ENCODE measurements at places on chromosomes 13 and 19.
A peak's percentile ranks its signal among the peaks of the same experiment; 100 is the strongest.

- no peak for DNase-seq
Measured at GRCh38 chr19:54207983-54208783, 7.5 kb downstream of the RPS9 start.

GRCh38 chr13:37923236-37923635 is 53.7 kb upstream of the TRPC4 start:
- DNase-seq = no peak

GRCh38 chr13:69556540-69557196 is 551.0 kb upstream of the ATXN8OS start:
- DNase-seq = no peak

DNA sequence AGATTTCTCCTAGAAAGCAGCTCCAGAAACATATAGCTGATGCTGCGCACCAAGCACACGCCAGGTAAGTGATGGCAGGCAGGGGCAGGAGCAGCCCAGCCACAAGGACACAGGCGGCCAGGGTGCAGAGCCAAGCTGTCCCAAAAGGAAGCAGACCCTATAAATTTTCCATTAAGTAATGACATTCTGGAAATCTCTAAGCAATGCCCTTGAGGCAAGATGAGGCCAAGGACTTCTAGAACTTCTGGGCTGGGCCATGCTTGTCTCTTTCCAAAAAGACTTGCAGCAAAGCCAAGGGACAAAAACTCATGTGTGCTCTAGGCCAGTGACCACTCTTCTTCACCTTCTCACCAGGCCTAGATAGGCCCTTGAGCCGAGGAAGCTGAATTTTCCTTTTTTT is 42.2 kb upstream of the EPHX3 start:
- no peak for DNase-seq

- no peak for DNase-seq
Measured at GRCh38 chr13:52067237-52067636, 42.7 kb downstream of the UTP14C start.

DNA sequence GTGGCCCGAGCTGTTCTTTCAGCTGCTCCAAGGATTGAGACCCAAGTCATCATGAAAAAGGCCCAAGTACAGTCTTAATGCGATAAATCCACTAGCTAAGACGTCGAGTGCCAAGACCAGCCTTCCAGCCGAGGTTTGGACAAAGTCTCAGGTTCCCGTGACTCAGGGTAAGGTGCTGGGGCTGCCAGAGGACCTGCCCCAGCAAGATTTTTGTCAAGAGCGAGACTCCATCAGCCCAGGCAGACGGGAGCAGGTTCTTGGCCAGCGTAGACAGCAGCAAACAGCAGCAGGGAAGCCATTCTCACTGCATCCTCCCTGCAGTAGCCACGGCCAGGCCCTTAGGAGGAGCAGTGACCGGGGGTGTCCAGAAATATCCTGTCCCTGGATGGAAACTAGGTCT is 3.4 kb downstream of the FEM1A start:
- no peak for DNase-seq

- DNase-seq = no peak
Measured at GRCh38 chr19:52949422-52949821, 13.3 kb downstream of the ZNF816 start.

DNA sequence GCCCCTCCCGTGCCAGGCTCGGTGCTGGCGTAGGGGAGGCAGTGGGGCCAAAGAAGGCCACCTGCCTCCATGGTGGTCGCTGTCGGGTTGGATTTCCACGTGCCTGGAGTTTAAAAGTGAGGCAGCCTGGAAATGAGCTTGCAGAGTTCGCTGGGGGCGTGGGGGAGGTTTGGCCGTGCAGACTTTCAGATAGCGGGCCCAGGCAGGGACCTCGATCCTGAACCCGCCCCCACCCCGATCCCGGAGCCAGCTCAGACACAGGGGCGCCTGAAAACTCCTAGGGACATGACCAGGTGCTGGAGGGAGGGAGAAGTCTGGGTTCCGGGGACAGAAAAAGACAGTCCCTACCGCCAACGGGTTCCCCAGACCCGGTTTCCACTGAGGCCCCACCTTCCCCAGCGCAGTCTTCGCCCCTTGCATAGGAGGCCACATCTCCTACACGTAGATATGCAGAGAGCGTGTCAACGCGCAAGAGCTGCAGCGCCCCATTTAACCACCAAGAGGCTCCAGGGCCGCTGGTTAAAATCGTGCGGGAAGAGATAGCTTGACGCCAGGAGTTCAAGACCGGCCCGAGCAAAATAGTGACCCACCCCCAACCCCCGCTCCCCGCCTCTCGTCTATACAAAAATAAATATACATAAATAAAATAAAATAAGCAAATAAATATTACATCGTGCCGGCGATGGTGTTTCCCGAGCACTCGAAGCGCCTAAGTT is 8.5 kb downstream of the CCDC8 start:
- no peak for DNase-seq

- no peak for DNase-seq
Measured at GRCh38 chr13:32381539-32381938, 46.4 kb downstream of the N4BP2L1 start.

- no peak for DNase-seq
Measured at GRCh38 chr19:23800271-23800670, 41.6 kb upstream of the ZNF681 start.

GRCh38 chr13:20525144-20525600 is 485 bp downstream of the CRYL1 start:
- DNase-seq = peak; percentile 2

- no peak for DNase-seq
Measured at GRCh38 chr19:4891066-4891465, 11.6 kb downstream of the ARRDC5 start.

DNA sequence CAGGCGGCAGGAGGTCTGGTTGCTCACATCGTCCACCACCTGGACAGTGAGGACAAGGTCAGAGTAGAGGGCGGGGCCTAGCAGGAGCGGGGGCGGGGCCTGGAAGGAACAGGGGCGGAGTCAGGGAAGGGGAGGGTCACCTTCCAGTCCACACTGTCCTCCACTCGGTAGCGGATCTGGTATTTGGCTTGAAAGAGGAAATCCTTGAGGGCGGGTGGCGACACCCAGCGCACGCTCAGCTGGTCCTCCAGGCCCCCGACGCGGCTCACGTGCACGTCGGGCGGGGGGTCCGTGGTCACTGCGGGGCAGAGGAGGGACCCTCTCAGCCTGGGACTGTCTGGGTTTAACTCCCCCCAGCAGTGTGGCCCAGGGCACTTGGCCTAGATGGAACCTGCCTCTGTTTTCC is 8.2 kb downstream of the REX1BD start:
- DNase-seq = no peak

GRCh38 chr19:41688098-41688497 is at the start of gene CEACAM7:
Gene CEACAM7 (minus strand): TSS chr19:41688270. CDS start chr19:41688165, 105 bp downstream.
- no peak for DNase-seq

DNA sequence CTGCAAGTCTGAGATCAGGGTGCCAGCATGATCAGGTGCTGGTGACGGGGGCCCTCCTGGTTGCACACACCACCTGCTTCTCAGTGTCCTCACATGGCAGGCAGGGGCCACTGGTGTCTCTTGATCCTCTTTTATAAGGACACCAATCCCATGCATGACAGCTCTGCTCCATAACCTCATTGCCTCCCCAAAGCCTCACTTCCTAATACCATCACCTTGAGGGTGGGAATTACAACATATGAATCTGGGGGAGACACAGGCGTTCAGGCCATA is 15.0 kb upstream of the MIER2 start:
- no peak for DNase-seq

- no peak for DNase-seq
Measured at GRCh38 chr13:105703843-105704242, 831.6 kb downstream of the EFNB2 start.

GRCh38 chr19:584240-585001 is 5.3 kb upstream of the HCN2 start:
- DNase-seq = peak; percentile 61

DNA sequence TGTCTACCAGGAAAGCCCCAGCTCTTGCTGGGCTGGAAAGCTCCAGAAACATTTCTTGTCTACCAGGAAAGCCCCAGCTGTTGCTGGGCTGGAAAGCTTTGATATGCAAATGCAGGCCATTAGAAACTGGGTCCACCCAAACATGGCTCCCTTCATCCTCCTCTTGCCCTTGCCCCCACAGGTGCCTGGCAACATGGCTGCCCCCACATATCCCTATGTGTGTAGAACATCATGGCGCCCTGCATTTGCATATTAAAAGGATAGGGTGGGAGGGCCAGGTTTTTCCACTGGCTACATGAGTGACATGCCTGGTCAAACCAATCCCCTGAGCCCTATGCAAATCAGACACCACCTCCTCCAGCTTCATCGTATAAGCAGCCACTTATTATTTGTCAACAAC is 455.4 kb upstream of the ARGLU1 start:
- no peak for DNase-seq

- no peak for DNase-seq
Measured at GRCh38 chr13:41568972-41569351, 111.6 kb downstream of the RGCC start.

DNA sequence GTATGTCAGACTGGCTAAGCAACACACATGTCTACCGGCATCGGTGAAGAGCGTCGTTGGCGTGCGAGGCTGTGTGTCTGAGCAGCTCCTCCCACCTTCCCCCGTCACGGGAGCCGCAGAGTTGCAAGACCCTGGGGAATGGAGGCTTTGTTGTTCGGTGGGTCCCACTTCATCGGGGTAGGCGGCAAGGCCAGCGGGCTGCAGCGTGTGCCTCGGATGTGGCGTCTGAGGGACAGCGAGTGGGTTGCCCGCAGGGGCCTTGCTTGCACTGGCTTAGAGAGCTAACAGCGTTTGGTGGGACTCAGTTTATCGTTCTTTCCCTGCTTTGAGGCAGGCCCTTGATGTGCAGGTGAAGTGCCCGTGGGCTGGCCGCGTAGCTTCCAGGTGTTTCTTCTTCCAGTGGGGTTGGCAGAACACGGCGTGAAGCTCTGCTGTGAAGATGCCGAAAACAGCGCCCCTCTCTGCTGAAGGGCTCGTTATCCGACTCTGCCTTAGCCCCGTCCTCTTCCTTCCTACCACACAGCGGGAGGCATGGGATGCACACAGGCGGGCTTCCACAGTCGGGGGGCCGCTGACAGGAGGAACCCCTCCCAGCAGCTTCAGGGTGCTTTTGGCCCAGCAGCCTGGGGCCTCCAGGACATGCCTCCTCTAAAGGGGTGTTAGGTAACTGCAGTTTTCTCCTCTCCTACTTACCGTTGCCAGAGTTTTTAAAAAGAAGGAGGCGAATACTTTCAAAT is 85.2 kb downstream of the ATP11A start:
- DNase-seq = no peak

- DNase-seq = no peak
Measured at GRCh38 chr13:79097201-79097600, 308.9 kb downstream of the RBM26 start.

GRCh38 chr19:35368378-35368777 is 2.5 kb upstream of the GPR42 start:
- no peak for DNase-seq

DNA sequence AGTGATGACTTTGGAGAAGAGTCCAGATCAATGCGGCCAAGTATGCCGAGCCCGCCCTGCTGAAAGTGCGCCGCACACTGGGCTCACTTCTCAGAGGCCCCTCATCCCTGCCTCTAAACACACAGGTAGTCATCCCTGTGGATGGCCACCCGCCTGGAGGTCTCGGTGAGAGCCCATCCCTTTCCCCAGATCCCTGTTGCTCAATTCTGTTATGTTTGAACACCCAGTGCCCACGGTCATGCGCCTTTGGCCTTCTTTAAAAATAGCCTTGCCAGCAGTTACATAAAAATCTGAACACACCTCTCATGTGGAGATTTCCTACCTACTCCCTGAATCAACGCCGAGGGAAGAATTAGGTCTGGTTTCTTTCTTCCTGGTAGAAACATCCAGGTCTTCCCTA is 11.9 kb downstream of the ELAVL1 start:
- no peak for DNase-seq

GRCh38 chr19:45553464-45553863 is 31.1 kb downstream of the OPA3 start:
- no peak for DNase-seq

GRCh38 chr19:35476149-35476548 is 14.1 kb downstream of the KRTDAP start:
- DNase-seq = no peak
